ENCODE measurements at places on chromosomes 13 and 19.

GRCh38 chr19:1080360-1081161 lies 13.6 kb downstream of the ARHGAP45 start:
- DNase-seq = no peak

- DNase-seq = no peak
Measured at GRCh38 chr19:12098040-12098439, 33.5 kb downstream of the ZNF844 start.

GRCh38 chr13:100636441-100636840 lies 38.2 kb downstream of the TMTC4 start:
- DNase-seq = peak; percentile 99

GRCh38 chr19:3095441-3096191 lies 1.5 kb downstream of the GNA11 start:
- peak; percentile 18 for DNase-seq

GRCh38 chr13:26074706-26075105 lies 22.9 kb upstream of the SHISA2 start:
- DNase-seq = no peak

DNA sequence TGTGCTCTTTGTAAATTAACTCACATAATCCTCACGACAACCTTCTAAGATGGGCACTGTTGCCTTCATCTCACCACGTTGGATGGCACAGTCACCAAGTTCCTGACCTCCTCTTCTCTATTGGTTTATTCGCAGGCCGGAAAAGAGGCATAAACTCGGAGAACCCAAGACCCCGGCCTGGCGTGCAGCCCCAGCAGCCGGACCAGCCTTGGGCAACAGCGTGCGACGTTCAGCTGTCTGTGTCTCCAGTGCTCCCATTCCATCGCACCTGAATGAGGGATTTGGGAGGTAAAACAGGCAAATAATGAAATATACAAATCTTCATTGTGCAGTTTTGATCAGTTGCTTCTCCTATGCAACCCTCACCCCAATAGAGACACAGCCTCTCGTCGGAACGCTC lies 34.5 kb upstream of the GAS6 start:
- DNase-seq = no peak

GRCh38 chr19:48354332-48354992 lies 9.3 kb downstream of the TMEM143 start:
- DNase-seq = peak; percentile 88

GRCh38 chr19:17754634-17755442 lies 3.6 kb downstream of the FCHO1 start:
- no peak for DNase-seq

GRCh38 chr13:45690636-45691035 lies 11.5 kb upstream of the CBY2 start:
- no peak for DNase-seq

GRCh38 chr13:20057214-20057613 lies 98.7 kb downstream of the ZMYM2 start:
- DNase-seq = no peak

GRCh38 chr13:39527961-39528660 lies 74.9 kb downstream of the LHFPL6 start:
- no peak for DNase-seq

DNA sequence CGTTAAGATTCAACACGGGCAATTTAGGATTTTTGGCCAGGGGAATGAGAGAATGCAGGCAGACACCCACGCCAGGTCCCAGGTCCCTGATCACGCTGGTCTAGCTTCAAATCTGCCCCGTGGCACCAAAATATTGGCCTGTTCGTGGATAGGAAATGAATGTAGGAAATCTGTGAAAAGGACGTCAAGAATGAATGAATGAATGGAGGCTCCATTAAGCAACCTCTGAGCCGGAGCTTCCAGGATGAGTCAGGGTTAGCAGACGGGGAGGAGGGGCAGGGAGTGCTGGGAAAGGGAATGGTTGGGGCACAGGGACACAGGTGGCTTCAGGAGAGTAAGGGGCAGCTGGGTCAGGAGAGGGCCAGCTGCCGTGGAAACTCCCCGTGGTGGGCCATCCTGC lies 4.2 kb downstream of the SULT2B1 start:
- DNase-seq = peak; percentile 69

DNA sequence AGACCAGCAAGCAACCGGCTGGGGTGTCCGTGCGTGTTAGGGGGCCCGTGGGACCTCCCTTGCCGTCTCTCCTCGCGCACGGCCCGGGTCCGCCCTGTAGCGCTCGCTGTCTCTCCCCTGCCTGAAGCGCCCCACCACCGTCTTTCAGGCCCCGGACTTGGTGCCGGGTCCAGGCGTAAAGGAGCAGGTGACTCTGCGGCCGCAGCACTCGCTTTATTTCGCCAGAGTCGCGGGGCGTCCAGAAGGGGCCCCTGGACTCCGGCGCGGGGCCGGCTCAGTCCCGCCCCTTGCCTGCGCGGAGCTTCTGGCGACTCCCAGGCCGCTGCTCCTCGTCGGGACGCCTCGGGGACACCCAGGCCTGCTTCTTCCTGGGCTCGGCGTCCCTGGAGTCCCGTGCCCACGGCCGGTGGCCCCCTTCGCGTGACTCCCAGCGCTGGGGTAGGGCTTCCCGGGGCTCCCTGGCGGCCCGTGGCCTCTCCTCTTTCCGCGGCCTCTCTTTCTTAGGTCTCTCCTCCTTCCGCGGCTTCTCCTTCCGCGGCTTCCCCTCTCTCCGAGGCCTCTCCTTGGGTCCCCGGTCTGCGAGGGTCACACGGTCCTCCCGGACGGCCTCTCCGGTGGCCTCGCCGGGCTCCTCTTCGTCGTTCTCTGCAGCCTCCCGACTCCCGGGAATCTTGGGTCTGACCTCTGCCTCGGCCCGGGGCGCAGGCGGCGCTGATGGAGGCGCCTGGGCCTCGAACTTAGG lies 3.1 kb downstream of the AMH start:
- no peak for DNase-seq

DNA sequence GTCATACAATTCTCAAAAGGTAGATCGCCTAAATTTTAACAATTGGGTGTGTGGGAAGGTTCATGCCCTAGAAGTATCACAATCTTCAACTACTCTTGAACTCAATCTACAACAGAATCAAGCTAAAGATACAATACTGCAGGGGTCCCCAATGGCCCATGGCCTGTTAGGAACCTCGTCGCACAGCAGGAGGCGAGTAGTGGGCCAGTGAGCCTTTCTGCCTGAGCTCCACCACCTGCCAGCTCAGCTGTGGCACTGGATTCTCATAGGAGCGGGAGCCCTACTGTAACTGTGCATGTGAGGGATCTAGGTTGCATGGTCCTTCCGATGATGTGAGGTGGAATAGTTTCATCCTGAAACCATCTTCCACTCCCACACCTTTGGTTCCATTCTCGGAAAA lies 230.6 kb downstream of the KLF12 start:
- peak; percentile 15 for DNase-seq

DNA sequence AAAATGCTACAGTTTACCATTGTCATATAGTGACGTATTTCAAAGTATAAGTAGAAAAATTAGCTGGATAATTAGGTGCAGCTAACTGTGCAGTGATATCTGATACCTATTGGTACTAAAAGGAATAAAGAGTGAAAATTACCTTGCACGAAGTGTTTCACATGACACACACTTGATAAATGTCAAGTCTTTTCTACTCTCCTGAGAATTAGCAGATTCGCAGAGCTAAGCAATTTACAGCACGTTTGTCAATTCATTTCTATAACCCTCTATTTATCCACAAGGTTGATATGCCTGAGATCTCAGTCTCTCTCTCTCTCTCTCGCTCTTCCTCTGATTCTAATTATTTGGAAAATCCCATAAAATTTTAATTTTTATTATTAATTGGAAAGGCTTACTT lies 1109.0 kb downstream of the EFNB2 start:
- DNase-seq = no peak

- no peak for DNase-seq
Measured at GRCh38 chr13:90238413-90238812, 1109.1 kb upstream of the MIR17HG start.

GRCh38 chr19:47495478-47496372 lies 11.7 kb upstream of the KPTN start:
- DNase-seq = no peak

DNA sequence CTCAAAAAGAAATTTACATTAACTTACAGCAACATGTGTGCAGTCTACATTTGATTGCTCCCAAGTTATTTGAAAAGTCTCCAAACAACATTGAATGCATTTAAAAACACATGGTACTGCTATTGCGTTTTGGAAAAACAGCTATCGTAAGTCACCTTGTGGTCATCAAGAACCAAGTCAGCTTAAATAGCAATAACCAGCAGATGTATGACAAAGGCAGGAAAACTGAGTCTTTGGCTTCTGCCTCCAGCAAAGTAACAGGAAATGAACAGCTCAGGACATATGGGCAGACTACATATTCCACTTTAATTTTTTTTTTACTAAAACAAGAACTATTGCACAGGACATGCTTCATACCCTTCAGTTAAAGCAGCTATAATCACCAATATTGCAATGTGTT lies 580.6 kb upstream of the SPRY2 start:
- DNase-seq = no peak

DNA sequence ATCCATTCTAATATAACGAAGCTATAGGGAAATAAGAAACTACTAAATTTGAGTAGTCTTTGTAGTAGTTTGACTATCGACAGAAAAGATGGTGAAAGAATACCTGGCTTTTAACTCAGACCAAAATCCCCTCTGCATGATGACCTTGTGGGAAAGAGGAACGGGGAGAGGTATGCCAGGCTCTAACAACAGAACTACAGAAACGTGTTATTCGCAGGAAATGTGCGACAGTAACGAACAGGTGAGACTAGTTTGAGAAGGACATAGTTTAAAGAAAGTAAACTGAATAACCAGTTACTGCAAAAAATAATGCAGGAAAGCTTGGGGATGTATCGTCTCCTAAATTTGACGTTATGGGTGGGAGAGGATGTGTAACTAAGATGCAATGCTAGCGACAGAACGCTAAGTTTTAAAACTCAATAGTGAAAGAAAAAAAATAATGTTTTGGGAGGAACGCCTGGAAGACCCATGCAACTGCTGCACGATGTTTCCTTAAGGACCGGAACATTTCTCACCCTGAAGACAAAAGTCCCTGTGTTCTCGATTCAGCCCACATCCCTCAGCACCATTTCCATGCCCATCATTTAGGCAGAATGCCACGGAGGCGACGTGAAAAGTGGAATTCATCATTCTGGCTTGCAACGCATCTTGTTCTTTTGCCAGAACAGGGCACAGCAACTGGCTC lies 1.6 kb upstream of the RAP2A start:
- DNase-seq = peak; percentile 53

- DNase-seq = no peak
Measured at GRCh38 chr19:29702161-29702962, 12.7 kb downstream of the C19orf12 start.

GRCh38 chr13:102777736-102778135 lies 4.2 kb upstream of the TEX30 start:
- no peak for DNase-seq

- peak; percentile 100 for DNase-seq
Measured at GRCh38 chr19:10717356-10718204, at the start of gene DNM2. DNM2 (plus strand) TSS chr19:10718079; CDS start chr19:10718243, 164 bp downstream.

DNA sequence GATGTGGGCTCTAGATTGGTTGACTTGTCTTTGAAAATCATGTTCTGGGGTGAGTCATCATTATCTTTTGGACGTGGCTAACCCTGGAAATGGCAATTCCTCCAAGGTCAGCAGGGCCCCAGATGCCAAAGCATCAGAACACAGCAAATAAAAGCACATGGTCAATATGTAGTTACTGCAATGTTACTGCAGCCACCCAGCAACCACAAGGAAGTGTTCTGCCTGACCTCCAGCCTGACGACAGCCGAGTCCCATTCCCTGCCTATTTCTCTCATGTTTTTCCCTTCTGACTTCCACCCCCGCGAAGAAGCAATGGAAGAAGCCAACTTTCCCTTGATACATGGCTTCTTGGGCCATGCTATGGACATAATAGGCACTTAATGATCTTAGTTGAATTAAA lies 577.9 kb downstream of the IRS2 start:
- no peak for DNase-seq

DNA sequence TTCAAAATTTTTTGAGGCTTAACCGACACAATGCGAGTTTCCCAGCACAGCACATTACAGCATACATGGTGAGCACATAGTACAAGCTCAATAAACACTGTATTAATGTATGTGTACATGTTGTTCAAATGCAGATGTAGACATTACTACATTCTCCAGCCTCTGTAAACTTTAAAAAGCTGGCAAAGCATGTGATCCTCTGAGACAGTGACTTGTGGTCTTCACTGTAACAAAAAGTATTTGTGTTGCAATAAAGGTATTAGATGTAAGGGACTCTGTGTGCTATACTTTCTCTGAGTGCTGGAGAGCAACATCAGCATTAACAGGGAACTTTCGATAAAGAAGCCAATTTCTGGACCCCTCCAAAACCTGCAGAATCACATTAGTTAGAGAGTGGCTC lies 46.4 kb upstream of the ZNF254 start:
- no peak for DNase-seq

GRCh38 chr19:7200736-7201135 lies 93.5 kb downstream of the INSR start:
- DNase-seq = no peak

DNA sequence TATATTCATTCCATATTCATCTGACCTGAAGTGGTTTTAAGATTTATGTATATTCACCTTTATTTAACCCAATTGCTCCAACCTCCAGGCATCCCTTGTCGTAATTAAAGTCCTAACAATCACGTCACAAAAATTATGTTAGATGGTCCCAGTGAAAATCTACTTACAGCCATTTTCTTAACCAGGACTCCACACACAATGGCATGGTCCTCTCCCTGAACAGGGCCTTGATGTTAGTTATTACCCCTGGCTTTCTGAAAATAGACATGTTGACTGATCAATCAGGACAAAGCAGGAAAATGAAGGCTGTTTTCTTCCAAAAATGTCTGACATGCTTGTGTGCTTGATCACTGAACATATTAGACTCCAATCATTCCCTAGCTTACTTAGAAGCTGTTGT lies 542.7 kb upstream of the SLITRK5 start:
- peak; percentile 23 for DNase-seq

- DNase-seq = no peak
Measured at GRCh38 chr19:13207846-13208671, 57.8 kb downstream of the IER2 start.

DNA sequence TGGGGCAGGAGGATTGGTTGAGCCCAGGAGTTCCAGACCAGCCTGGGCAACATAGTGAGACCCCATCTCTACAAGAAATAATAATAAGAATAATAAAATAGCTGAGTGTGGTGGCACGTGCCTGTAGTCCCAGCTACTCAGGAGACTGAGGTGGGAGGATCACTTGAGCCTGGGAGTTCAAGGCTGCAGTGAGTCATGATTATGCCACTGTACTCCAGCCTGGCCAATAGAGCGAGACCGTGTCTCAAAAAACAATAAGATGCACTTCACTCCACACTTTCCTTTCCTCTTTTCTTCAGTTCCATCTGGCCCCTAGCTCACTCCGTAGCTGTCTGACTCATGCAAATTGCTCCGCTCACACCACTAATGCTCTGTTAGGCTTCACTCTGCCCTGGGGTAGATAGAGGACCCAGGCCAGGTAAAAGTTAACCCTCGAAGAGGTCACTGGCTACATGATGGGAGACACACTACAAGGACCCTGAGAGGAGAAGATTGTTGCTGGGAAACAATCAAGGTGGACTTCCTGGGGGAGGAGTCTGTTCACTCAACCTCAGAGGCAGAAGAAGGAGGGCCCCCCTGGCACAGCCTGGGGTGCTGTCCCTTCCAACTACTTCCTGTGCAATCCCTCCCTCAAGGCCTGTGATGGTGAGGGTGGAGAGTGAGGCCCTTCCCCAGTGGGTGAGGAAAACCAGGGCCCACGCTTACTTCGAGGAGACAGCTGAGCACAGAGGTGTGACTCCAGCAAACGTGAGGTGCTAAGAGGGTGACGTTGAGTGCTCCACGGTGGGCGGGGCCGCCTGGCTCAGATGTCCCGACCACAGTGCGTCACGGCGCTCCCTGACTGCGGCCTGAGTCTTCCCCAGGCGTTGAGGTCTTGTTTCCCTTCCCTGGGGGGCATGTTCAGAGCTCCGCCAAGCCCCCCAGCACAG lies 8.8 kb upstream of the TNFSF9 start:
- DNase-seq = no peak

Data from NCI-H69 (cell line).